CD8-positive, alpha-beta memory T cell (primary cell): ENCODE measurements at places on chromosomes 5 and 9. TPM values are rescaled to one million over a fixed set of nuclear protein-coding genes. Genes with fewer than 3 reads are reported as not detected.

The RMRP gene
- not detected for polyA plus RNA-seq

The STC2 gene
- not detected for polyA plus RNA-seq

The ZER1 gene
- 46.2 TPM for polyA plus RNA-seq

The HARS1 gene
- polyA plus RNA-seq: 63.6 TPM

The BAAT gene
- 0.12 TPM for polyA plus RNA-seq

The PCDHA10 gene
- not detected for polyA plus RNA-seq

The SLC6A7 gene
- polyA plus RNA-seq: not detected

The SNX24 gene
- polyA plus RNA-seq: 5.1 TPM

The CSF1R gene
- polyA plus RNA-seq: 0.59 TPM

The C7 gene
- polyA plus RNA-seq: not detected

The CMYA5 gene
- polyA plus RNA-seq: 0.10 TPM

The PDZD2 gene
- 0.40 TPM for polyA plus RNA-seq
